WTC11 (cell line): ENCODE measurements at places on chromosomes 16 and 17. TPM values are rescaled to one million over a fixed set of nuclear protein-coding genes. Genes with fewer than 3 reads are reported as not detected.

DNA sequence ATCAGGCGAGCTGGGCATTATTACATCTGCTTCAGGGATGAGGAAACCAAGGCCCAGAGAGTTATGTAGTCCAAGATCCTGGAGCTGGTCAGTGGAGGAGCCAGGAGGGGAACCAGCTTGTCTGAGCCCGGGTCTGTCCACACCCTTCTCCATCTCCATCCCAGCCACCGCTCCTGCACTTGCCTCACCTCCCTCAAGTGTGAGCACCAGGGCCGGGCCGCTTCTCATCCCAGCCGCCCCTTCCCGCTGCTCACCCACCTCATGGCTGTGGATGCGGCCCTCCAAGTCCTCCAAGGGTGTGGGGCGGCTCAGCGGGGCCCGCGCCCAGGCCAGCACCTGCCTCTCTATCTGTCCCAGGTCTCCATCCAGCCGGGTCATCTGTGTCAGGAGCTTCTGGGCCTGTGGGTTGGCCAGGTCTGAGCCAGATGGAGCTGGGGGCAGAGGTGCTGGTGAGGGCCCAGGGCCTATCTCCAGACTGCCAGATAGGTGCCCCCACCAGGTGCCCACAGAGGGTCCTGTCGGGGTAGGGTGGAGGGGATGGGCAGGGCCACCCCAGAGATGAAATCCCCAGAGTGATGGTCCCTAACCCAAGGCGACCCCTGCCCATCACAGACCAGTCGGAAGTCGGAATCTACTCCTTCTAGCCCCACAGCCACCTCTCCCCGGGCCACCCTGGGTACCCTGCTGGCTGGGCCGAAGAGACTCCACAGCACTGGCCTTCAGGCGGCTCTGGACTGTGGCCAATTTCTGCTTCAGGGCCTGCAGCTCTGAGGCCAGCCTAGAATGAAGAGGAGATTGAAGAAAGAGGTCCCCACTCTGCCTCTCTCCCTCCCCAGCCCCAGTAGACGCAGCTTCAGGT is 9.4 kb downstream of the EVPL start:
- DNase-seq: no peak

GRCh38 chr17:21352221-21352980 is 23.8 kb upstream of the KCNJ12 start:
- no peak for DNase-seq

Gene GLG1
- total RNA-seq: 156 to 179 TPM (median 171 TPM) in 3 replicates

GRCh38 chr16:85374571-85374872 is 238.6 kb upstream of the GSE1 start:
- no peak for DNase-seq

- DNase-seq: no peak
Measured at GRCh38 chr17:72354071-72354470, 233.3 kb downstream of the SOX9 start.

GRCh38 chr17:78709751-78710181 is 72.3 kb downstream of the CYTH1 start:
- no peak for DNase-seq

- DNase-seq: no peak
Measured at GRCh38 chr16:20611975-20612481, 35.9 kb upstream of the ACSM2B start.

- no peak for DNase-seq
Measured at GRCh38 chr16:51433599-51433998, 282.5 kb upstream of the SALL1 start.

Gene WSB1
- 167 to 223 TPM (median 221 TPM) in 3 replicates for total RNA-seq

GRCh38 chr17:43758497-43759174 is at the start of gene SOST:
TSS of gene SOST (minus strand) at chr17:43758791. CDS start at chr17:43758741, 50 bp downstream.
- no peak for DNase-seq

DNA sequence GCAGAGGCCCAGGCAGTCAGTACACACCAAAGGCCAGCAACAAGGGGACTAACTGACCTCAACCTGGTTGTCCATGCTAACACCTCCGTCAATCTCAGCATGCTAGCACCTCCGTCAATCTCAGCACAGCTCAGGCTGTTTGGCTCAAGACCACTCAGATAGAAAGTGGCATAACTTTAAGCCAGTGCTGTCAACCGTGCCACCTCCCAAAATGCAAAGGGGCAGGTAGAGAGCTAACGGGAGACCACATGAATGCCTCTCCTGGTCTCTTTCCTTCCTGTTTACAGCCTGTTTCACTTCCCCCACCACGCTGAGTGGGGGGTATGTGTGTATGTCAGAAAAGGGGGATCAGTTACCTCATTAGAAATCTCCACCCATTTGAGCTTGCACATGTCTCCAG is 3.3 kb downstream of the UBTF start:
- no peak for DNase-seq

GRCh38 chr17:2792366-2793169 is 3.7 kb upstream of the RAP1GAP2 start:
- no peak for DNase-seq

DNA sequence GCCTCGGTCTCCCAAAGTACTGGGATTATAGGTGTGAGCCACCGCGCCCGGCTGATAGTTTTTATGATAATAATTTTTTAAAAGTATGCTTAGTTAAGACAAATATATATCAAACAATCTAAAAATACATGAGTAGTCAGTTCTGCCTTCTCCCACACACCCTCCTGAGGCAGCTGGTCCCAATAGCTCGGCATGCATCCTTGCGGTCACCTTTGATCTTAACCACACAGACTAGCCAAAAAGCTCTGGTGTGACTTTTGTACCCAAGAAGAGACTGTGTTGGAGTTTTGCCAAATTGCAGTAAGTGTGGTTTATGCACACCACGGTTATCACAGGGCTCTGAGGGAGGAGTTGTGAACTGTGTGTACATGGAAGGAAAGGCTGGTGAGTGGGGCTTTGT is 25.6 kb downstream of the ATP6V0A1 start:
- DNase-seq: no peak

Gene C16orf46
- total RNA-seq: 1.1 to 1.3 TPM (median 1.2 TPM) in 3 replicates

- DNase-seq: no peak
Measured at GRCh38 chr16:89572073-89572484, 3.5 kb upstream of the CPNE7 start.

- peak; percentile 83 for DNase-seq
Measured at GRCh38 chr16:4371357-4372000, at the start of gene VASN. TSS of gene VASN (plus strand) at chr16:4371848. CDS start at chr16:4380878, 9,030 bp downstream.

Gene SOCS7
- total RNA-seq: 32.3 to 34.4 TPM (median 33.6 TPM) in 3 replicates

Gene SMPD3
- 0.99 to 1.4 TPM (median 1.2 TPM) in 3 replicates for total RNA-seq

DNA sequence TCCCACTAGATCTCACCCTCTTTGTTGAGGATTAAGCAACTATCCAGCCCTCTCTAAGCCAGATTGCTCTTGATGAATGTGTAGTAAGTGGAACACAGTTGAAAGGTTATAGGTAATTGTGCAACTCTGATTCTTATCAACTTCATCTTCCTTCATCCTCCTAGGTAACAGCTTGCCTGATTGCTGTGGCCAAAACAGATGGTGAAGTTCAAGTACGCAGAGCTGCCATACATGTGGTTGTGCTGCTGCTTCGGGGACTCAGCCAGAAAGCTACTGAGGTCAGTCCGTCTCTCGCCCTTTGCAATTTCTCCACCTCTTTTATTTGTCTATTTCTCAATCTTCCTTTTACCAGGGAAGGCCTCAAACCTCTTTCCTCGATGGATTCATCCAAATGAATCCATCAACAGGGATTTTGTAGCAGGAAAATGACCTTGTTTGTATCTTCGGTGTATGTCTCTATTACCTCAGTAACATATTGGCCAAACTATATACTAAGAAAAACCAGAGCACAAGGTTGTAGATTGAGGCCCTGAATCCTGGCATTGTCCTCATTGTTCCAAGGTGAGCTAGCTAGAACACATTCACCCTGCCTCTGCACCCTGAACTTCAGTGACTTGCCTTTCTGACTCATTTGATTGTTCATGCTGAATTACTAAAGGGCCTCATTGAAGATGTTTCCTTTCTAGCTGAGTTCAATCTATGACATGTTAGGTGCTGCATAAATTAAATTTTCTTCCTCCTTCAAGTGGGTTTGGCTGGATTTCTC is 65.1 kb upstream of the HAS3 start:
- DNase-seq: no peak

DNA sequence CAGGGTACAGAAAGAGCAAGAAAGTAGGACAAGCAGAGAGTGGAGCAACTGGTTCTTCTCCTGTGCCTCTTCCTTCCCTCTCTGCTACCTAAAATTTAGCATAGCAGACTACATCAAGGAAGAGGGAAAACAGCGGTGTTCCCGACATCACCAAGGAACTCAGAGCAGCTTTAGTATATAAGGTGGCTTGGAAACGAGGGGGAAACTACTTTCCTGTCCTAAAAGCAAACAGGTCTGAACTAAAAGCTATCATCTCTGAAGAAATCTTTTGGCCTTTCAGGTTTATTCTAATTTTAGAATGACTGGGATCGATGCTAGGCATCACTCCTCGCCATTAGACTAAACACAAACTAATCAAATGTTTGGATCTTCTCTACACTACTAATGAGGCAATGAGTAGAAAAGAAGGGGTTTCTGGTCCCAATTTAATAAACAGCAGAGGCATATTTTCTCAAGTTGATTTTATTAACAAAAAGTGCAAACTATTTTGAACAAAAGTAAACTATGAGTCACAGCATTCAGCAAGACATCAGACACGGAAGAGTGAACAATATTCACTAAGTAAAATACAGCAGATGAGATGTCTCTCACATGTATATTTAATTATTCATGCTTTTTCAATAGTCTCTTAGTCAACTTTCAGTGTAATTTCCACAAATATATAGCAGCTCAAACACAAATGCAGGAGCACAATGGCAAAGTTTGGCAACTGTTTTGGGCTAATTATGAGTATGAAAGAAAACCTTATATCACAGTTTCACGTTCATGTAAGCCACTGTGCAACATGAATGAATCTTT is 108.7 kb downstream of the TRIM37 start:
- DNase-seq: no peak
